ENCODE measurements at places on chromosomes 16 and 17.

DNA sequence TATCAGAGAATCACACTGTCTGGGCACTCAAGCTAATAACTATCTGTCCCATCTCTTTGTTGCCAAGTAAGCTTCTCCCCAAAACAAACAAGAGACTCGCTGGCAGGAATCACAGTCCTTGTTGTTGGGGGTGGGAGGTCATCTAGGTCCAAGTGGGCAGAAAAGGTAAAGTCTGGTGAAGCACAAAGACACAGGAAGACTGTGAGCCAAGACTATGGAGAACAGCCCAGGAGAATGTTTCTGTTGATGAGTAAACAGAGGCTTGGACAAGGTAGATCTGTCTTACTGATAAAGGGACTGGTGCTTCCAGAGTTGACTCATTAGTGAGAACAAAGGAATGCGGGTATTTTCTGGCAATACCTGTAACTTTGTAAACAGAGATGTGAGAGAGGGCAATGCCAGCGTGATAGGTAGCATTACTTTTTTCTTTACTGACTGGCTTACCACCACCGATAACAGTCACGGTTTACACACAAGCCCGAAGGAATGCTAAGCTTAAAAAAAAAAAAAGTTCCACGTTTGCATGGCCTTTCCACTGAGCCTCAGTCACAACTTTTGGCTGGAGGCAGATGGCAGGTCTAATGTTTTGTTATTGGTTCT is 11.5 kb upstream of the MMD start:
- no peak for DNase-seq

GRCh38 chr17:54888981-54889380 is 11.7 kb upstream of the TOM1L1 start:
- no peak for DNase-seq

DNA sequence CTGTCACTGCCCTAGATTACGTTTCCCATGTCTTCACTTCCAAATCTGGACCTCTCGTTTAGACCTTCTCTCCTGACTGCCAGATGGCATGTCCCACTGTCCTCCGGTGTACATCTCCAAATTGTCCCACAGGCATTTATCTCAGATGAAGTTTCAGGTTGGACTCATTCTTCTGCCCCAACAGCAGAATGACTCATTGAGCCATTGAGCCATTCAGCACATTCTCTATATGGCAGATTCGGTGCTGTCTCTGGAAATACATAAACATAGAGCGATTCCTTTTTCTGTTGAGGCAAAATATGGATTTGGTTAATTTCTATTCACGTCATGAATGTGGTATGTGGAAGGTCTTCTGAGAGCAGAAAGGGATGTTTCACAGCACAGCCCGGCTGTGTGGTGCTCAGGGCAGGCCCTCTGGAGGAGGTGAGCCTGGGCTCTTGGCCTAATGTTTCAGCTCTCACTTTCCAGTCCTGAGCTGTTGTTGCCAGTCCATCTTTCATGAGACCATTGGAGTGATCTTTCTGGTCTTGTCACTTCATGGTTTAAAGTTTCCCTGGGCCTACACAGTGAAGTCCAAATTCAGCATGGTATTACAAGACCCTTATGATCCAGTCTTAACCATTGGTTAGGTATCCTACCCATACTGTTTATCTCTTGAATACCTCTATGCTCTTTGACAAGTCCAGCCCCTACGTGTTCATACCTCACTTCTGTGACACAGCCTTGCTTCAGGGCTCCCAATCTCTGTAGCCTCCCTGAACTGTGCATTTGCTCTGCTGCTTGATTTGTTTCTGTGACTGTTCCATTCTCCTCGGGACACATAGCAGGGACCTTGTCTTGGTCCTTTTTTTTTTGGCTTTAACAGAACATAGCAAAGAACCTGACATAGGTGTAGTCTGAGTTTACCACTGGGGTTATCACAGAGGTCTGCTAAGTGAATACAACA is 15.9 kb downstream of the HAPSTR1 start:
- no peak for DNase-seq

DNA sequence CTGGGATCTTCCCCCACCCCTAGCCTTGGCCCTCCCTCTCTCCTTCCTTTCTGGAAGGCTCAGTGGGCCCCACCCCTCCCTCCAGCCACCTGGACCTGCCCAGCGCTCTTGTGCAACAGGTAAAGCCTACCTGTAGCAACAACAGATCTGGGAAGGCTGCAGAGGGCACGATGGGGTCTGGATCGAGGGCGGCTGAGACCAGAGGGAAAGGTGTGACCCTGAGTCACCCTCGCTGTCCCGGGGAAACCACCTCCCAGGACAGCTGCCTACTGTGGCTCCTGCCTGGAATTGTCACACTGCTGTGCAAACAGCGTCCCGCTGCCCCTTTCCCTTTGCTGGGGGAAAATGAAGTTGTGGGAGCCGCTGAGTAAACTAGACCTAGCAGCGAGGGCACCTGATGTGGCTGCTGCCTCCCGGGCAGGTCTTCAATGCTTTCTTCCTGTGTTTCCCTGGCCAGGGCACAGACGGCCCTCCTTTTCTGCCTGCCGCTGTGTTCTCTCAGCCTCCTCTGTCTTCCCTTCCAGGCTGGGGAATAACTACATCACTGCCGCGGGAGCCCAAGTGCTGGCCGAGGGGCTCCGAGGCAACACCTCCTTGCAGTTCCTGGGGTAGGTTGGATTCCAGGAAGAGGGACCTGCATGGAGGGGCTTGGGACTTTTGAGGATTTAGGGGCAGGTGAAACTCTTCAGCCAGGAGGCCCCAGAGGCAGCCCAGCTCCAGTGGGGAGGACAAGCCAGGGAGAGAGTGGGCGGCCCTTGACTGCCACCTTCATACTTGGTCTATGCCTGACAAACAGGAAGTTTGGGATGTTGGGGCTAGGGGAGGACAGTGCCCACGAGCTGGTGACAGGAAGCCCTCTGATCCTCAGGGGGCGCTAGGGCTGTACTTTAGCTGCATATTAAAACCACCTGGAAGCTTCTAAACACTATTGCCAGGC is 22.2 kb upstream of the CYLD start:
- no peak for DNase-seq

DNA sequence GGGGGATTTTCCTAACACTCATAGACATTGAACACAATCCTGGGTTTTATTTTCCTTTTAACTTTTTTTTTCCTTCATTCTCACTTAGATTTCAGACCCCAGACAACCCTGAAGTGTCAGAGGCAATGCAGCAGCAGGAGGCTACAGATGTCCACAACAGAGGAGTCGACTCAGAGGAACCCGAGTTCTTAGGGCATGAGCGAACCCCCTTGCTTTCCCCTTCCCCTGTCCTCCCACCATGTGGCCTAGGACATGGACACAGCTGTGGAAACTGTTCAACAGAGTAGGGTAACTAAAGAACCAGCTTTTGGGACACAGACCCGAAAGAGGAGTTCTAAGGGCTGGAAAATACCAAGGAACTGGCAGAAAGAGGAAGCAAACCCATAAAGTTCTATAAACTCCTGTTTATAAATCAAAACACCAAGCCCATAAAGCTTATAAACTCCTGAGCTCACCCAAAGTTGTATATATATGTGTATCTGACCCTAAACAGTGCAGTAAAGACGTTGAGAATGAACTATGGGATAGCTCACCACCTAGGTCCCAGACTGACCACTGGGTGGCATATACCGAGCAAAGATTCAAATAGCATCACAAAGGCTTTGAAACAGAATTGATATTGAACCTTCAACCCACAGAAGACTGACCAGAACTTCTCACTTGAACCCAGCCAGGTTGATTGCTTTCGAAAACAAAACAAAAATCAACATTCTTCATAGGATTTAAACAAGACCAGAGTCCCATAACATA is 33.9 kb downstream of the CMTM4 start:
- no peak for DNase-seq

DNA sequence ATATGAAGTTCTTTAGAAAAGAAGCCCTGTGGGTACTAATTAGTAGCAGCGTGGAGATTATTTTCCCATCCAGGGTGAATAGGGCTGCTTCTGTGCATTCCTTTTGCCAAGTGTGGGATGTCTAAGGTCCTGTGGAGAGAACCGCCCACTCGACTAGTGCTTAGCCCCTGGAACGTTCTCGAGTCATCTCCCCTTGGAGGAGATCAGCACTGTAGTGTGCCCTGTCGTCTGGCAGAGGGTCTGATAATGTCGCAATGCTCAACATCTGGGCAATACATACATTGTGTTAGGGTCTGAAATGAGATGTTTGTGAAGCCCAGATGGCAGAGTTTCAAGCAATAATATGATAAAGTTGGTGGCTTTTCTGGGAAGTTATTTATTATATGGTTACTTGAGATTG is 64.8 kb downstream of the SPECC1 start:
- DNase-seq, result no peak

DNA sequence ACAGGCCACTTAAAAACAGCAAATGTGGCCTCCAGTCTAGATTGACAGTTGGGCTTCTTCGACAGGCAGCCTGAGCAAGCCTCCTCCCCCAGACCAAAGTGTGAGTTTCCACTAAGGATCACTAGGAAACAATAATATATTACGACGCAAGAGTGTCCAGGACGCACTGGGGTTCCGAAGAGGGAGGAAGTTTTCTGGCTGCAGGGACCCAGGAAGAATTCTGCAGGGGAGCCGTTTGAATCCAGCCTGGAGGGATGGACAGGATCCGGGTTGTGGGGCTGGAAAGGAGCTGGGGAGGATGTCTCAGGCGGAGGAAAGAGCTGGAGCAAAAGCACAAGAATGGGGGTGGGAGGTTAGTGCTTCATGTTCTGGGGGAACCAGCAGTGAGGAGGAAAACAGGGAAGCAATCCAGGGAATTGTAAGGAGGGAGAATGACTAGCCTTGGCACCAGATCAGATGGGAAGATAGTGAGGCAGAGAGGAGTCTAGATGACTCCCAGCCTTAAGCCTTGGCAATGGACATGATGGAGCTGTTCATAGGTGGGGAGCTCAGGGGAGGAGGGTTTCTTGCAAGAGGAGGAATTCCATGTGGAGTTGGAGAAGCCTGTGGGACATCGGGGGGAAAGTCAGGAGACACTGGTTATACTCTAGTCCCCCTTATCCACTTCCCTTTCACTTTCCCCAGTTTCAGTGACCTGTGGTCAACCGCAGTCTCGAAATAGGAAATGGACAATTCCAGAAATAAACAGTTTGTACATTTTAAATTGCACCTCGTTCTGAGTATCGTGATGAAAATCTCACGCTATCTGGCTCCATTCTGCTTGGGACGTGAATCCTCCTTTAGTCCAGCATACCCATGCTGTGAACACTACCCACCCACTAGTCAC is 26.6 kb downstream of the NGFR start:
- no peak for DNase-seq
